ENCODE measurements at places on chromosomes 5 and 9. TPM values are rescaled to one million over a fixed set of nuclear protein-coding genes. Genes with fewer than 3 reads are reported as not detected.

GRCh38 chr5:36769129-36769770, 107.3 kb upstream of the NIPBL start:
- DNase-seq = no peak

- peak; percentile 84 for DNase-seq
Observed at GRCh38 chr5:134554319-134555222, 29.1 kb downstream of the JADE2 start.

DNA sequence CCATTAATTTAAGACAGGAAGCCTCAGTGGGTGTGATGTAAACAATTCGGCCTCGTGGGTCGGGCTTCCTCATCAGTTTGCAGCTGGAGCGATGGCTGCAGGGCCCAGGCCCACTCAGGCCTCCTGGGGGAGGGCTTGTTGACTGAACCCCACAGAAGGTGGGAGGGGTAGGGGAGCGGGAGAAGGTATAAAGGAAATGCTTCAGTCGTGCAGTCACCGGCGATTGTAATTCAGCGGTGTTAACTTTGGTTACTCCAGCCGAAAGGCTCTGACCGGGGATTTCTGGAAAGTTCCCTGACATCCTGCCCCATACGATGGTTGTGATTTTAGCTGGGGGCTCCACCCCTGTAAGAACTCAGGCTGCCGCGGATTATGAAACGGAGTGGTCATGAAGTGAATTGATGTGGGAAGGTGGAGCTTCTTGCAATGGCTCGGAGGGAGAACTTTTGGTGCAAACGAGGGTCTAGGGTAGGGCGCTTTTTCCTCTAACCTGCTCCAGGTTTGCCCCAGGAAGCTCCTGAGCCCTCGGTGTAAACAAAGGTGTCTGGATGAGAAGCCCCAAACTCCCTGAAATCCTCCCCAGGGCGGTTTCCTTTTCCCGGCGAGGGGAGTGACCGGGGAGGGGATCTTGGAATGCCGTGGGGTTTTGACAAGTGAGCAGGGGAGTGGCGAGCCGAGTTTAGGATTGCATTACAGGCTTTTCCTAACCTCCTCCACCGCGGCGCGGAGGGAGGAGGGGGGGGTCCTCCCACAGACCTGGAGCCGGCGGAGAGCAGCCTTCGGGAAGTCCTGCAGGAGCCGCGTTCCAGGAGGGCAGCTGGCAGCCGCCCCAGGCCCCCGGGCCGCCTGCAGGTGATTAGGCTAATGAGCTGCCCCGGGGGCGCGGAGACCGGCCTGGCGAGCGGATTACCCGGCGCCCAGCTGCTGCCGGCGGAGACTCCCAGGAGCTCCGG, 215.5 kb downstream of the PDZD2 start:
- peak; percentile 69 for DNase-seq

DNA sequence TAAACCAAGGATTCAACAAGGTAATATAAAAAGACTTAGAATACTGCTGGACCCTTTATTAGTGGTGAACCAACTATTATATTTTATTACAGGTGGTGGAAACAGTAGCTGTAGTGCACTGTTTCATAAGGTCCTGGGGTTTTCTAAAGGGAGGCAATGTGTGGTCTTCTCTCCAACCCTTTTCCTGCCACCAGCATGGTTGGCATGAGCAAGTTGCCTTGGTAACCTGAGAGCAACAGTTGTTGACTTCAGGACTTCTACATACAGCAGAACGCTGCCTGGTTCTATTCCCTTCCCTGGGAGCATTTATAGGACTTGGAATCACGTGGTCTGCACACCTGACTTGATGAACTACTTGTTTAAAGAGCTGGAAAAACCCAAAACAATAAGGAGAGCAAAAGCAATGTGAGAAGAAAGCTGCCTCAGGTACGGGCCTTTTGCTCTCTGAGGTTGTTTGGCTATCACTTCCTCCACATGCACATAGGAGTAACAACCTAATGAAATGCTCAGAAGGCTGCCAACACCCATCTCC, 81.1 kb upstream of the RAI14 start:
- DNase-seq = no peak

Gene ADAMTS12
- total RNA-seq = not detected

Gene BTNL8
- total RNA-seq = not detected

DNA sequence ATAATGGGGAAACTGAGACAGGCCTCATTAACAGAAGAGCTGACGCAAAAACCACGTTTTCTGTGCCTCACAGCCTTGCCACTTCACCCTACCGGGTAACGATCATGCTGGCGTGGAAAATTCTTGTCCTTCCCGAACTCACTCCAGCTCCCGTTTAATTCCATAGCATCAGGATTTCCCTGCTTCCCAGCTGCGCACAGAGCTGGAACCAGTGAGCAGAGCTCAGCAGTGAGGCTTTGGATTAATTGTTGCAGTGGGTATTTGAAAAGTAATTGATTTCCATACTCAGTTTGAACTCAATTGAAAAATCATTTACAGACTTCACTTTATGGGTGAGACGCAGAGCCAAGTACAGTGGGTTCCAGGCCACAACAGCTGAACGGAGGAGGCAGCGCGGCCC, 199.0 kb upstream of the ADAMTS16 start:
- DNase-seq = no peak

DNA sequence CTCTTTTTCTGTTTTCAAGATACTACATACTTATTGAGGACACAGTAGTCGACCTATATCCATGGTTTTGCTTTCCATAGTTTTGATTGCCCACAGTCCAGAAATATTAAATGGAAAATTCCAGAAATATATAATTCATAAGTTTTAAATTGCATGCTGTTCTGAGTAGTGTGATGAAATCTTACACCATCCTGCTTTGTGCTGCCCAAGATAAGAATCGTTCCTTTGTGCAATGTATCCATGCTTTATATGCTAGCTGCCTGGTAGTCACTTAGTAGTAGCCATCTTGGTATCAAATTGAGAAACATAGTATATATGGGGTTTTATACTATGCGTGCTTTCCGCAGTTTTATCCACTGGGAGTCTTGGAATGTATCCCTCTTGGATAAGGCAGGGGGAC, 59.0 kb downstream of the CWC27 start:
- DNase-seq = no peak

- DNase-seq = no peak
Observed at GRCh38 chr9:128473104-128473503, 17.3 kb downstream of the ODF2 start.

Gene LECT2
- not detected for total RNA-seq

GRCh38 chr5:7802855-7803254, 48.1 kb downstream of the CFAP90 start:
- peak; percentile 81 for DNase-seq

Gene FGD3
- not detected for total RNA-seq

DNA sequence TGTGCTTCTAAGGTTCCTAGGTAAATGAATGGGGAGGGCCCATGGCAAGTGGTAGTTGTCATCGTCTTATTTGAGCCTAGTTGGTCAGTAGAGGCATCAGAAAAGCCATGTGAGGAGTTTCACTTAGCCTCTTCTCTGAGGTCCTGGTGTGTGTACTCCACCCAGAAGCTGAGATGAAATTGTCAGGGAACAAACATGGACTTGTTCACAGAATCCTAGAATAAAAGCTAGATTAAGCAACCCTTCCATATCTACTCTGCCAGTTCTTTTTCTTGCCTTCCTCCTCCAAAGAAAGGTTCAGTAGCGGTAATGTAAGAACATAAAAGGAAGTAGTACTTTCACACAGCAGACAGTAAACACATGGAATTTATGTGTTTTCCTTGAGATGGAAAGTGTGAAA, 70.4 kb downstream of the ARHGAP26 start:
- DNase-seq = no peak

GRCh38 chr9:27569406-27569805, 3.9 kb downstream of the C9orf72 start:
- peak; percentile 11 for DNase-seq

DNA sequence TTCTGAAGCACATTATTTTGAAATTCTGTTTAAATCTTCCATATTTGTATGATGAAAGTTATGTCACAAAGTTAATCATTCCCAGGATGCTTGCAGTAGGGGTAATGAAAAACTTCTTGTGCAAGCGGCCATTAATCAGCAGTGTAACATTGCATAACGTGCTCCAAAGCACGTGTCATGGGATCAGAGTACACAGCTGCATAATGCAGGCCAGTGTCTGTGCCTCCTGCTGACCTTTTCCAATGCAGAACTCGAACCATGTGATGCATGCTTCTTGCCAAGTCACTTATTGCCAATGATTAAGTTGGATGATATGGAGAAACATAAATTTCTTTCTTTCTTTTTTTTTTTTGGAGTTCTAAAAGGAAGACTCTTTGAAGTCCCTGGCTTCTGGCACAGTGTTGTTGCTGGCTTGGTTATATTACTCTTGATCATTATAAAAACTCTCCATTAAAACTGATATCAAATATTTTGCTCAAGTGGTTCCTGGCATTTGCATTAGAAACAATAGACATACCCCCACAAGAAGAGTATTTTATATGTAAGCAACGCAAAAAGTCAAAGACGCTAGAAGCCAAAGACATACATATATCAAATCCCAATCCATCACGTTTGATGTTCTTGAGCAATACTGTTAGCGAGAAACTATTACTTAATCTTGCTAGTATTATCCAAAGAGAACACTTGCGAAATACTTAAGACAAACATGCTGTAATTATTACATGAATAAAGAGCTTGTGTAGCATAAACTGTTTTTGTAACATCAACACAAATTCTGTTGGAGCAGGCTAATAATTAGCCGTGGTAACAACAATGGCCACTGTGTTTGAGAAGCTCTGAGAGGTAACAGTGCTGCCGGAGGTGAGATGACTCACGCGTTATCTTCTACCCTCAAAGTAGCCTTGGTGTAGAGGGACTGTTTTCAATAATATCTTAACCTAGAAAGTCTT, 164.2 kb downstream of the AUH start:
- peak; percentile 98 for DNase-seq

- DNase-seq = no peak
Observed at GRCh38 chr9:134752471-134753168, 111.0 kb downstream of the COL5A1 start.

Gene GPR151
- not detected for total RNA-seq

DNA sequence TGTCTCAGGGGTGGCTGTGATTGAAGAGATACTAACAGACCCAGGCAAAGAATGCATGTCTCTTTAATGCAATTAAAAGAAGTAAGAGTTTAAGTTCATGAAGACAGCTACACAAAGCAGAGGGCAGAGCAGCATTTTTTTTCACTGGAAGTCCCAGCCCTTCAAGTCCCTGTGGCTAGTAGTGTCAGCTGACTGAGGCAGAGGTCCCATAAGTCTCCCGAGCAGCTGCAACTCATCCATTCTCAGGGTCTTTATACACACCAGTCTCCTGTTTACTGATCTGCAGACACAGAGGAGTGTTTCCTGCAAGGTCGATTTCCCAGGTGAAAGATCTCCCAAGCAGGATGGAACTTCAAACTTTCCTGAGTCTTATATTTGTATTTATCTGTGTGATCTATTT, 169.4 kb upstream of the GLRA1 start:
- DNase-seq = no peak

Measured in MCF 10A (cell line).